ENCODE measurements at places on chromosomes 3 and 15.

- DNase-seq = no peak
These were observed 914 bp upstream of the PTH1R start for GRCh38 chr3:46876313-46877300.

- no peak for DNase-seq
These were observed 54.4 kb upstream of the KIF23 start for GRCh38 chr15:69359722-69360121.

- no peak for DNase-seq
These were observed 42.4 kb downstream of the TIGIT start for GRCh38 chr3:114336122-114336697.

DNA sequence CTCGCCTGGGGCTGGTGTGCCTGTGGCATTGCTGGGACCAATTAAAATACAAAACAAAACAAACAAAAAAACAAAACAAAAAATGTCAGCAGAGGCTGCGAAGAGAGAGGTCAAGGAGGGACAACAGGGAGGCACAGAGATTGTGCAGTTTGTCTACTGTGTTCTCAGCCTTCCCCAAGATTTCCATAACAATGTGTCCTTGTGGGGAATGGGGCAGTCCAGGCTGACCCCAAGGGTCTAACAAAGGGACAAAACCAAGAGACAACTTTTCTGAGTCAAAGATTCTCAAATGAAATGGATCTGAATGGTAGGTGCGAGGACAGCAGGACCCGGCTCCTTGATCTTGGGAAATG is 46.4 kb upstream of the TRPM1 start:
- DNase-seq = no peak

DNA sequence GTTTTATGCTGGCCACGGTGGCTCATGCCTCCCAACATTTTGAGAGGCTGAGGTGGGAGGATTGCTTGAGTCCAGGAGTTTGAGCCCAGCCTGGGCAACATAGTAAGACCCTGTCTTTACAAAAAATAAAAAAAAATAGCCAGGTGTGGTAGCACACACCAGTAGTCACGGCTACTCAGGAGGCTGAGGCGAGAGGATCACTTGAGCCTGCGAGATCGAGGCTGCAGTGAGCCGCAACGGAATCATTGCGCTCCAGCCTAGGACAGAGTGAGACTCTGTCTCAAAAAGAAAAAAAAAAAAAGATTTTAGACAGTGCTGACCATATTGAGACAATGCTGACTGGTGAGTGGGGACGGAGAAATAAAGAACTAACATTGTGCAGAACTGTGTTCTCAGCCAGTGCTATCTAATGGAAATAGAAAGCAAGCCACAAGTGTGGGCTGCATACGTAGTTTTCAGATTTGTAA is 67.2 kb downstream of the ST6GAL1 start:
- DNase-seq = no peak

- DNase-seq = peak; percentile 80
These were observed 38.8 kb upstream of the PLXND1 start for GRCh38 chr3:129645286-129645685.

DNA sequence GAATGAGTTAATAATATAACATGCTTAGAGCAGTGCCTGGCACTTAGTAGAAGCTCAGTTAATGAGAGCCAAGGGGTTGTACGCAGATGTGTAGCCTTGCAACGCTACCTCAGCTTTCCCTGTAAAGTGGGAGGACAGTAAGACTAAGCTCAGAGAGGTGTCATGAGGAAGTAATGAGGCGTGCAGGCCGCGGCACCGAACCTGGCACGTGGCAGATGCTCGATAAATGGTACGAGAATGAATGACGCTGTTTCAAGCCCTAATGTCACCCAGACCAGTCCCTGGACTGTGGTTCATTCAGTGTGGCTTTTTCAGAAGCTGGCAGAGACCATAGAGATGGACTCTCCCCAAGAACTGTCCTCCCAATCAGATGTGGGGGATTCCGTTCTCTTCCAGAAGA is 21.2 kb downstream of the GRIP2 start:
- DNase-seq = no peak

- no peak for DNase-seq
These were observed 72.1 kb downstream of the IL1RAP start for GRCh38 chr3:190585805-190586630.

DNA sequence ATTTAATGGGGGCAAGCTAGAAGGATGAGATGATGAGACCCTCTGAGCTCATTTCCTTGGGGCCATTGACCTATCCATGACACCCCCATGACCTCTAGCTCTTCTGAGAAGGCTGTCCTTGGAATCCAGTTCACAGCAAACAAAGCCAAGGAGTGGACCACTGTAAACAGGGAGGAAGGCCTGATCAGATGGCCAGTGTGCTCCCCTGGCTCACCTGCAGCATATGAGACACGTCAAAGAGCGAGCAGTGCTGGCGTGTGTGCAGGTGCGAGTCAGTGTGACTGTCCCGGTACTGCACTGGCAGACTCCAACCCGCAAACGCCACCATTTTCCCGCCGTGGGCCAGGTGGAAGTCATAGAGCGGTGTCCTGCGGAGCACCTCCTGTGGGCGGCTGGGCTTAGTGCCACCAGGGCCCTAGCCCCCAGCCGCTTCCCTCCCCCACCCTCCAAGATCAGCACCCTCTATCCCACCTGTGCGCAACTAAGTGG is 339 bp downstream of the AMT start:
- DNase-seq = no peak

DNA sequence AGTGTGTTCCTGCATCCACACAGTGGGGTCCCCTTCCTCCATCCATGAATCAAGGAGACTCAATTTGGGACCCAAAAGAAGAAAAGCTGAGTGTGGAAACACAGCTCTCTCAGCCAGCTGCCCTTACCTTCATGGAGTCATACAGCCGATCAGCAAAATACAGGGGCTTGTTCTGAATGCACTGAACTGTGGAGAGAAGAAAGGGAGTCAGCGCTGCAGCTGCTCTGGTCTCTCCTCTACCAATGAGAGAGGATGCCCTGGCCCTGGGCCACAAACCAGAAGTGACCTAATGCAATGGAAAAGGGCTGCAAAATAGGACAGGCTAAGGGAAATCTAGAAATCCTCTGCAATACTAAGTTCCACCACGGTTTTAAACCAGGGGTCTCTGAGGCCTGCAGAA is 46.7 kb downstream of the ANXA2 start:
- no peak for DNase-seq

DNA sequence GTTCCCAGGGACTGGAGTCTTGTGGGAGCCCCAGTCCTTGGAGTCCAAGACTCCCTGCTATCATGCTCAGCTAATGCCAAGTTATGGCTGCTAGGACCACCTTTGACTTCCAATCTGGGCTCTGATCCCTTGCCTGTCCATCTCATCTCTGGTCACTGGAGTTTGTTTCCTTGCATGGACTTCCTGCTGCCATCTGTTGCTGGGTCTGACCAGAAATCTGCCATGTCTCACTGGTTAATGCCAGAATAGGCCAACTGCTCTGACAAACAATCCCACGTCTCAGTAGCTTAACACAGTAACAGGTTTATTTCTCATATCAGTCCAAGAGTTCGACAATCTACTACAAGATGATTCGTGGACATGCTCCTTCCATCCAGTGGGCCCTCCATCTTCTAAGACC is 10.1 kb upstream of the GLCE start:
- DNase-seq = no peak

DNA sequence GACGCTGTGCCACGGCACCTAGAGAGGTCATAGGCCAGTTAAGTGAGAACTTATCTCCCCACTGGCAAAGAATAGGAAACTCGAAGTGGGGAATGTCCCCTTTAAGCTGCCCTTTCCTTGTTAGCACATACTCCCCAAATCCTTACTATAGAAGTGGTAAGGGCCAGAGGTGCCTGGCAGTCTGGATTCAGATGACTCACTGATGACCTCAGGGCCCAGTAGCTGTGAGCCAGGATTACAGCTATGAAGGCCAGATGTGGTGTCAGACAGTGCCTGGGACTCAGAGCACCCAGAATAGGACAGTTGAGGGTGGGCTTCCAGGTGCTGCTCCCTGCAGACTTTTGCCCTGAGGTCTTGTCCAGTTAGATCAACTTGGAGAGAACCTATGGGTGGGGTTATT is 37.7 kb downstream of the PDIA5 start:
- no peak for DNase-seq

GRCh38 chr15:90060797-90061196 is 41.5 kb downstream of the IDH2 start:
- no peak for DNase-seq

DNA sequence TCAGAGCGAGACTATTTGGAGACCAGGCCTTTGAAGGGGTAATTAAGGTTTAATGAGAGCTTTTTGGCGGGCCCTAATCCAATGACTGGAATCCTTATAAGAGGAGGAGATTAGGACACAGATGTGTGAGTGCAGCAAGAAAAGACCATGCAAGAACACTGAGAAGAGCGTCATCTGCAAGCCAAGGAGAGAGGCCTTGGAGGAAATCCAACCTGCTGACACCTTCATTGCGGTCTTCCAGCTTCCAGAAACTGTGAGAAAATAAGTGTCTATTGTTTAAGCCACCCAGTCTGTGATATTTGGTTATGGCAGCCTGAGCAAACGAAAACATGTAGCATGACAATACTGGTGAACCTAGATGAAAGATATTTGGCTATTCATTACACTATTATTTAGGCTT is 23.0 kb upstream of the MUSTN1 start:
- peak; percentile 88 for DNase-seq

DNA sequence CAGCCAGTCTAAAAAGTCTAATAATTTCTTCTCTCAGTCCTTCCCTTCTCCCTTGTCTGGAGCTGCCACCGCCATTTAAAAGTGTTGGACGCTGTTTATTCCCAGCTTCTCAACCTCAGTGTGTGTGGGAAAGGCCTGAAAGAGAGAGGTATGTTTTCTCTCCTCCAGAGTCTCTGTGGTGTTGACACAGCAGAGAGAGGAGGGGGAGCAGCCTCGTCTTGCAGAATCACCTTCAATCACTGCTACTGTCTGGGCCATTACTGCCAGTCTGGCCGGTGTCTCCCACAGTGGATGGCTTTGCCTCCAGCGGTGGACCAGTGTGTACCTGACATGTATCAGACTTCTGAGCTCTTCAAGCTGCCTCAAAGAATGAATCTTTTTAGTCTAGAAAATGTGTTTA is 101.4 kb upstream of the TRIM42 start:
- no peak for DNase-seq

GRCh38 chr3:10600296-10600714 is 94.9 kb upstream of the ATP2B2 start:
- no peak for DNase-seq

GRCh38 chr15:66180531-66181097 is 72.9 kb downstream of the MEGF11 start:
- DNase-seq = no peak

GRCh38 chr3:55014906-55015305 is 87.0 kb upstream of the LRTM1 start:
- DNase-seq = no peak

GRCh38 chr3:16480861-16481545 is 32.5 kb downstream of the RFTN1 start:
- DNase-seq = no peak

DNA sequence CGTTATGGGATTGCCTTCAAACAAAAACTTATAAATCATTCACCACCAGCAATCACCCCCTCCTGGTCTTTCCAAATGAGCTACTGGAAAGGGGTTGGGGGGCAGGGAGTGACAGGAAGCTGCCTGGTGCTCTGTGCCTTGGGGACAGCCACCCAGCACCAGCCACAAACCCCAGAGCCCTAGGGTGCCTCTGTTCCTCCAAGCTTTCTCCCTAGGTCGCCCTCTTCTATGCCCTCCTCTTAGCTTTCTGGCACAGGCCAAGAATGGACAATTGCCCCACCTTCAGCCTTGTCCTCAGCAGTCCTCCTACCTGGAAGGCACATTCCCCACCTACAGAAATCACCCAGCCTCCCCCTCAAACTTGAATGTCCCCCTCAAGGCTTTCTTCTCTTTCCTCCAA is 3.3 kb downstream of the OXTR start:
- DNase-seq = no peak

GRCh38 chr3:135918600-135918999 is 46.9 kb upstream of the PPP2R3A start:
- DNase-seq = no peak

- no peak for DNase-seq
These were observed 7.1 kb downstream of the TJP1 start for GRCh38 chr15:29815000-29815710.

- no peak for DNase-seq
These were observed 48.6 kb downstream of the SNRK start for GRCh38 chr3:43334976-43335375.

DNA sequence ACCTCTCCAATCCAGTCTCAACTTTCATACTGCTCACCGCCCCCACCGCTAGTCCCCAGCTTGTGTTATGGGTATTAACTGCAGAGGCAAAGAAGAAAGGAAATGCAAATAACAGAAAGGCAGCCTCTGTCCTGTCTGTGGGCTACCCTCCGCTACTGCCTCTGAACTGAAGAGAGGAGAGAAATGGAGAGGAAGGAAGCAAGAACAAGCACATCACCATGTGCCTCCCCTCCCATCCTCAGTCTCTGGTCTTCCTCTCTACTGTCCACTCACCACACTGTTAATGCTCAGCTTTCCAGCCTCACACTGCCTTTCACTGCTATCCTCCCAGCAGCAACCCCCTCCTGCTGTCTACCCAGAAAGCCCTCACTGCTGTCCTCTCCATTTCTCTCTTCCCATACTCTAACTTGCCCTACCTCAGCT is 139.0 kb upstream of the SLC2A2 start:
- DNase-seq = no peak

GRCh38 chr3:186160691-186161243 is 51.9 kb upstream of the ETV5 start:
- DNase-seq = no peak

DNA sequence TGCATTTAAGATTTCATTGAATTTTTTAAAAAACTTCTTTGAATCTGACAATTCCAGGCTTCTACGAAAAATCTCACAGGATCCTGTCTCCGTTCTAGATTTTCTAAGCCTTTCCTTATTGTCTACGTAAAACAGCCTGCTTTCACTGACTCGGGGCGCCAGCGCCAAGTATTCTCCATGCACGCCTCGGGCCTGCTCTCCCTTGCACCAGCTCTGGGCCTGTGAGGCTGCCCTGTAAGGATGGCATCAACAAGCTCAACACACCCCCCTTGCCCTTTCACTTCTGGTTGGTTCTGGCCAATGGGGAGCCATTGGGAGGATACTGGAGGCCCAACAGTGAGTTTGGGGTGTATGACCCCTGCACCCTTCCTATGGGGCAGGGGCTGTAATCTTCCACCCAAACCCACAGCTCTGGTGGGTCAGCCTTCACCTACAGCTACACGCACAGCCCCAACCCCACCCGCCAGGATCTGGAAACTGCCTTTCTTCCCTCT is 47.8 kb downstream of the SLC41A3 start:
- no peak for DNase-seq

GRCh38 chr3:147939839-147940238 is 530.7 kb downstream of the ZIC1 start:
- no peak for DNase-seq

- DNase-seq = peak; percentile 24
These were observed 57.9 kb downstream of the TRAK1 start for GRCh38 chr3:42148982-42149432.

GRCh38 chr15:74994236-74994635 is 1.1 kb upstream of the SCAMP5 start:
- DNase-seq = no peak

GRCh38 chr3:123119802-123120201 is 53.0 kb downstream of the PDIA5 start:
- DNase-seq = peak; percentile 93

All from NCI-H524 treated with DMSO at 0.1 percent for 48 hours (cell line).